Stimulated activated CD8-positive, alpha-beta memory T cell treated with anti-CD3 and anti-CD28 coated beads, Interleukin-15, amount 100 ng/mL, for 24 hours (primary cell): ENCODE measurements at places on chromosomes 7 and 10.

DNA sequence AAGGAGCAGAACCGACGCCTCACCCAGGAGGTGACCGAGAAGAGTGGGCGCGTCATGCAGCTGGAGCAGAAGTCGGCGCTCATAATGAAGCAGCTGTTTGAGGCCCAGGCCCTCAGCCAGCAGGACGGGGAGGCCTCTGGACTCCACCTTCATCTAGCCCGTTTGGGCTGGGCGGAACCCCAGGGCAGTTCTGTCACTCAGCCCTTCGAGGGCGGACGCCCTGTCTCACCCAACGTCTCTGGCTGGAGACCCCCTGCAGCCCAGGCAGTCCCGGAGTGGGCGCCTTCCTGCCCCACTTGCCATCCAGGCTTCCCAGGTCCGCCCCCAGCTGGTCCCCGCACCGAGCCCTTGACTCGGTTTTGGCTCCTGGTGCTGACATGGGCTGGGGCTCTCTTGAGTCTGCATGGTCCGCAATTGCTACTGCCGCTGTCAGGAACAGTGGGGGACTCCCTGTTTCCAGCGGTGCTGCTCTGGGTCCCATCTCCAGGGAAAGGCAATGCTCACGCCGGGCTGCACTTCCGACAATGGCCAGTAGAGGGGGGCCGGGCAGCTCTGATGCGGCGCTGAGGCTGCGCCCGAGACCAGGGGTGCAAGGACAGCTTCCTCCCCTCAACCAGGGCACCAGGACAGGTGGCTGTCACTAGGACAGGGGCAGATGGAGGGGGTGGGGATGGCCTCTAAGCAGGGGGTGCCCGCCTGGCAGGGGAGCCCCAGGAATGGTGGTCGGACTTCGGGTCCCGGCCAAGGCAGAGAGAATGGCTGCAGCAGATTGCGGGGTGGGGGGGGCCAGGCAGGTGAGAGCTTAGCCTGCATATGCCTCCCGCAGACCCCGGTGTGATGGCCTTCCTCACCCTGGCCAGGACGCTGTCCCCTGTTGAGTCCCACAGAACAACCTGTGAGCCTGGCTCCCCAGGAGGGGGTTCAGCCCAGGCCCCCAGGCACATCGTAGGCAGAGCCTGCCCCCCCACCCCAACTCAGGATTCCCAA lies 71.2 kb upstream of the KCTD7 start:
- peak; percentile 63 for DNase-seq

DNA sequence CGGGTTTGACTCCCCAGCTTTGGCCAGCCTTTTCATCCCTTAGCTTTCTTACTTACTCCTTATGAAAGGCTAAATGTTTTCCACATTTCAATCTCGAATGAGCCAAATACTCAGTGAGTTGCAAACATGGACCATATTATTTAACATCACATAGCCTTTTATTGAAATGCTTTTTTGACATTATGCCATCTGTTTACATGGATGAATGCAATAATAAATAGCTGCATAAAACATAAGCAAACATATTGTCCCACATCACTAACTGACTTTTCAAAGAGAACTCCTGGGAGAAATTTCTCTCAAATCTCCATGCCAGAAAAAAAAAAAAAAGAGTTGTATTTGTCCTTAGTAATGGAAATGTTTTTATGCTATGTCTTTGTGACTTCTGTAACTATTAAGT lies 134.9 kb downstream of the LSMEM1 start:
- DNase-seq, result no peak

- DNase-seq, result no peak
These were observed 82.0 kb downstream of the FOXL3 start for GRCh38 chr7:371779-372545.

DNA sequence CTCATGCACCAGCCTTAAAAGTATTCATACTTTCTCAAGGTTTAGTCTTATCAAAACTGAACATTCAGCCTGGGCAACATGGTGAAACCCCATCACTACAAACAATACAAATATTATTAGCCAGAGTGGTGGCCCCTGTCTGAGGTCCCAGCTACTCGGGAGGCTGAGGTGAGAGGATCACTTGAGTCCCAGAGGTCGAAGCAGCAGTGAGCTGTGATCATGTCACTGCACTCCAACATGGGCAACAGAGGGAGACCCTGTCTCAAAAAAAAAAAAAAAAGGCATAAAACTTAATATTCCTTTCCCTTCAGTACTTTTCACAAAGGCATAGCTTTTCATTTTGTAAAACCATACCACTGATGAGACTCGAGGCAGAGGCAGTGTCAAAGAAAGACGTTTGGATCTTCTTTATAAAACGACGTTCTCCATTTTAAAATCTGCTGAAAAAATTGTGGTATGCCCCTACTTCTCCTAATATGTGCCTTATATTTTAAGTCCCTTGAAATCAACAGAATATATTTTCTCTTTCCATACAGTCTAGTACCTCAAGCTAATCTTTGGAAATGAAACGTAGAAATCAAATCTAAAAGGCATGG lies 1.9 kb downstream of the NSUN6 start:
- no peak for DNase-seq

GRCh38 chr7:47536661-47537611 lies 45.0 kb downstream of the TNS3 start:
- no peak for DNase-seq

- DNase-seq, result no peak
These were observed 533.0 kb upstream of the GALNT17 start for GRCh38 chr7:70598976-70599375.

- no peak for DNase-seq
These were observed 108.3 kb downstream of the GLI3 start for GRCh38 chr7:42128703-42129102.

- DNase-seq, result no peak
These were observed 1.8 kb upstream of the CLDN4 start for GRCh38 chr7:73828972-73829371.

DNA sequence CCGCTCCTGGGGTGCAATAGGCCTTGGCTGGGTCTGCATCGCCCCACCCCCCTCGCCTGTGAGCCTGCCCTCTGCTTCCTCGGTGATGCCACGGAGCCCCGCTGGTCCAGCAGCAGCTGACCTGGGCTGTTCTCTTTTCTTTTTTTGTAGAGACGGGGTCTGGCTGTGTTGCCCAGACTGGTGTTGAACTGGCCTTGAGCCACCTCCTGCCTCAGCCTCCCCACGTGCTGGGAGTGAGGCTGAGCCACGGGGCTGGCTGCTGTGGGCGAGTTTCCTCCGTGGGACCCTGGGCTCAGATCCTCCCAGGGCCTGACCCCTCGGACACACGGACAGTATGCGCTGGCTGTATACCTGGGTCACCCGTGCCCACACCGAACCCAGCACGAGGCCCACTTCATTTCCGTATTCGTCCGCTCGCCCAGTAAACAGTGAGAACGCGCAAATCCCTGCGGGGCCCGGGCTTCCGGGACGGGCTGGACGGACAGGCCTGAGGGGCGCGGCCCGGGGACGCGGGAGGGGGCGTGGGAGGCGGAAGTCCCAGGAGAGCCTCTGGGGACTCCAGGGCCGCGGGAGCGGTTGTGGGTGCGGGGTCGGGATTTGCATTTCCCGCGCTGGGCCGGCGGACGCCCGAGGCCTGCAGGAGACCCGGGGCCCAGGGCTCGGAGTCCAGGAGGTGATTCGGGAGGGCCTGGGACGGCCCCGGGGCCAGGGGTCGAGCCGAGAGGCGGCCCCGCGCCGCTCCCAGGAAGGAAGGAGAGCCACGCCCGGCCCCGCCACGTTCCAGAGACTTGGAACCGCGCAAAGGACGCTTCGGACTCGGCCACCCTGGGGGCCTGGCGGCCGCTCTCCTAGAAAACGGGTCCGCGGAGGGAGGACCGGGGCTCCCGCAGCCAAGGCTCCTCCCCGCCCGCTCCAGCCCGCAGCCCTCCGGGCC lies 57.7 kb upstream of the DNAJB6 start:
- DNase-seq, result no peak

DNA sequence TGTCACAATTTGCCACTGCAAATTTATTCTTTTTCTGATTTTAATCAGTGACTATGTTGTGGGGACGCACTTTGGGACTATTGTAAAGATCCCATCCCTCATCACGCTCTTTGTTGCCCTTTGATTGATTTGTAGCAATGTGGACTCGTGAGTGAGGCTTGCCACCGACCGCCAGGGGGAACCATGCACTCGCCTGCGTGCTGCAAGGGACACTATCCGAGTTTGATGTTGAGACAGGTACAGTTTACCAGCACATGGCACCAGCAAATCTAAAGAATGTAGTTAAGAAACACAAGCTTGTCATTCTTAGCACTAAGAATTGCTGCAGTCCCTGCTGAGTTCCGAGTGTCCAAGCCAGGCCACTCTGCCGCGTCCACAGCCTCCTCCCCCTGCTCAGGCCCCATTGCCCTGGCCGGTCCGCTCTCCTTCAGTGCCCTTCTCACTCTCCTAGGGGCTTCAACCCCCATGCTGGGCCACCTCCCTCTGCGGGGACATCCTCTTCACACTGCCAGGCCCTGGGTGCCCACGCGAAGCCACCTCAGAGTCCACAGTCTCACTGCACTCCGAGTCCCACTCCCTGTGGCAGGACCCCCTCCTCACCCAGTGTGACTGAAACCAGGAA lies 2.0 kb upstream of the SFTPA2 start:
- peak; percentile 30 for DNase-seq

GRCh38 chr7:30433506-30433905 lies 45.1 kb downstream of the NOD1 start:
- DNase-seq, result no peak

GRCh38 chr7:132777956-132778355 lies 201.7 kb upstream of the PLXNA4 start:
- DNase-seq, result no peak

- no peak for DNase-seq
These were observed 459.4 kb downstream of the GPAM start for GRCh38 chr10:111724121-111724520.

DNA sequence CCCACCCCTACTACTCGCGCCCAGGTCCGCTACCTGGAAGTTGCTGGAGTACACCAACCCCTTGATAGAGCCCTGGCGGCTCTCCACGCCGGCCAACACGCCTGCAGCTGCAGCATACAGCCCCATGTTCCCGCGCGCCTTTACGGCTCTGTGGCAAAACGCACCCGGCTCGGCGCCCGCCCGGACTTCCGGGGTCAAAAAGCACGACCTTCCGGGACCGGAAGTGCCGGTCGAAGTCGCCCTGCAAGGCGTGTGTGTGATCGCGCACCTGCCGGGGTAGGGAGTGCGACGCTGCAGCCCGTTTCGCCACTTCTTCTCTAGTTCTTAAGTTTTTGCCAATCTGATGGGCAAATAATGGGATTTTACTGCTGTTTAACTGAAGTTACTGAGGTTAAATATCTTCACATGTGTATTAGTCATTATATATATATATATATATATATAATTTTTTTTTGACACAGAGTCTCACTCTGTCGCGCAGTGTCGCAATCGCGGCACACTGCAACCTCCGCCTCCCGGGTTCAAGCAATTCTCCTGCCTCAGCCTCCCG lies at the start of gene NSUN5:
TSS of gene NSUN5 (minus strand) at position 162 of the 550 bp plus-strand sequence. CDS start at position 126, 36 bp downstream.
- peak; percentile 78 for DNase-seq

DNA sequence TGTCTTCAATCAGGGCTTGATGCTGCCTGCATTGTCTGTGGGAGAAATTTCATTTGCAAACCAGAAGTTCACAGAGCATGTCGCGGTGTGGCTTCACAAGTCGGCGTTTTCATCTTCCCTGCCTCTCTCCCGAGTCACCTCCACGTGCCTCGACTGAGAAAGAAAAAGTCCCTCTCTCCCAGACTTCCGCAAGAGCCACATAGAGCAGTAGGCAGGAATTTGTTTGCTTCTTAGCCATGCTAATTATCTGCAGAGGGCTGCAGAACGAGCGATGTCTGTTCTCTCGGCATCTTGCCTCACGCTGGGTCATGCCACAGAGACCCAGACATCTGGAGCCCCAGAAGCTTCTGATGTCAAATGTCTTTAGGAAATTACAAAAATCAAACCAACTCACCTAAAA lies 272.2 kb downstream of the TCF7L2 start:
- no peak for DNase-seq

DNA sequence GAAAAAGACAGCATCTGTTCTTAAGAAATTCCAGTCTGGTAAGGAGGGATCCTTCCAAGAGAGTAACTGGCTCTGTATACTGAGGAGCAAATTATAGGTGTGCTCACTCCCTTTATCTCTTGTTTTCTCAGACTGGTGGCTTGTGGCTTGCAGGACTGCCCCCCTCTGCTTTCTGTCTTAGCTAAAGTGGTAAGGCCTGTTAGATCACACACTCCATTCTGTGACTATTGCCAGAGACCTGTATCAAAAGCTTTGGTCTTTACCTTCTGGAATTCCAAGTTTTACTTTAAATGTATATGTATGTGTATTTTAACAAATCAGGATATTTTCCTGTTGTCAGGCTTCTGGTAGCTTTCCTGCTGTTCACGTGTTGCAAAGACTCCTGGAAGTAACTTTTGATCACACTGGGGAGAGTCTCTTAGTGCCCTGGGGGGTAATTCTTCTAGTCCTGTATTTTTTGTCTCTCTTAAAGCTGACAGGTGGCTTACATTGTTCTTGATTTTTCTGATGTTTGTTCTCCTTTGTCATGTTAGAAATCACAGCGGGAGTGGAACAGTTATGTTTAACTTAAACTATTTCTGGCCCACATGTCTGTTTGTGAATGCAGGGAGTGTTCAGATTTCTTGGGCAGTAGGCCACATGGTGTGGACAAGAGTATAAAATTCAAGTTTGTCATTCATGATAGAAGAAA lies 99.0 kb downstream of the PLPP4 start:
- DNase-seq, result no peak

- no peak for DNase-seq
These were observed 60.3 kb upstream of the ZC3HAV1 start for GRCh38 chr7:139169816-139170215.

GRCh38 chr10:11505639-11506038 lies 105.8 kb downstream of the USP6NL start:
- no peak for DNase-seq

GRCh38 chr7:22667562-22668239 lies 59.3 kb upstream of the IL6 start:
- no peak for DNase-seq

GRCh38 chr7:3429981-3430380 lies 128.9 kb downstream of the SDK1 start:
- DNase-seq, result no peak

DNA sequence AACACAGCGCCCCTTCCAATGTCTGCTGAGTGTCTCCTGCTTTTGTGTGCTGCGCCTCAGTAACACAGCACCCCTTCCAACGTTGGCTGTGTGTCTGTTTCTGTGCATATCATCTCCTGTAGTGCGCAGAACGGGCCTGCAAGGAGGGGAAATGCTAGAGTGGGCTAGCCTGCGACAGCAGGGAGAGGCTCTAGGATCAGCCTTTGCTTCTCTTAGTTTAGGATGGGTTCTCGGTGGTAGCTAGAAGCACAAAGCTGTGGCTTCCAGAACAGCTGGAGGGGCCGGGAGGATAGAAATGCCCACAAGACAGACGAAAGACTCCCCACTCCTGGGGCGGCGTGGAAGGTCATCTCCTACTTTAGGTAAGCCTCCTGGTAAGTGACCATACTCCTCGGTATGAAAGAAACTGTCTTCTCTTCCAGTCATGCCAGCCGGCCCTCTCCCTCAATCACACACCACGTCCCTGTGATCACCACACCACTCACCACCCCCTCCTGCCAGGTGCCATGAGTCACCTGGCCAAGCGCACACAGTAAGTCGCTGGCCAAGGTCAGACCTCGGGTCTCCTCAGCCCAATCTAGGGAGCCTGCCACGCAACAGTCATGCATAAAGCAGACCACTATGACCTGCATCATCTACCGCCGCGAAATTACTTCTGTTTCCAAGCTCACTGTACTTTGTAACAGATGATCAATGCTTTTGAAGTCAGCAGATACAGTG lies 4.8 kb downstream of the PITRM1 start:
- no peak for DNase-seq

GRCh38 chr10:11189582-11190376 lies 172.1 kb downstream of the CELF2 start:
- DNase-seq, result no peak
